M059J (cell line): ENCODE measurements at places on chromosomes 2 and 18.

DNA sequence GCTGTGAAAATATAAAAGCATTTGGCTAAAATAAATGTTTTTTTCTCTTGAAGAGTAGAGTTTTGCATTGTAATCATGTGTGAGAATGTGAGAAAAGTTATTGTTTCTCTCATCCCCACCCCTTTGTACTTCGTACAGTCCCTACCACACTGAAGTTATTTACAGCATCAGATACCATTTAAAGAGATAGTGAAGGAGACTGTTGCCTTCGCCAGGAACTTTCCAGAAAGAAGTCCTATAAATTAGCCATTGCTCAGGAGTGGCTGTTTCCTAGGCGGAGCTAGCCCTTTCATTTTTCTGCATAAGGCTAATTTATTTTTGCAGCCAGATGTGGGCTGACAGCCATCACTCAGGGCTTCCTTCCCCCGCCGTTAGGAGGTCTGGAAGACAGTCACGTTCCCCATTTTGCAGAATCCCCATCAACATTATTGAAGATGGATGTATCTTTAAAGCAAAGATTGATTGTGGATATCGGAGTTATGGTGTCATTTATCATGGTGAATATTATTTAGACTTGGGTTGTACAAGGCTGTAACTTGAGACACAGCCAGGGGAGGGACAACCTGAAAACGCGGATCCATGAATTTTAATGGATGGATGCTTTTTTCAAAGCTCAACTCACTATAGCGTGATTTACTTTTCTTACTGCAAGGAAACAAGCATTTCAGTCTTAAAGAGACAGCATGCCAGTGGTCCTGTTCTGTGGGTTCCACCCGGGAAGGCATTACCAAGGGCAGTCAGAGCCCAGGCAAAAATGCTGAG lies 17.1 kb downstream of the TSHZ1 start:
- no peak for DNase-seq

DNA sequence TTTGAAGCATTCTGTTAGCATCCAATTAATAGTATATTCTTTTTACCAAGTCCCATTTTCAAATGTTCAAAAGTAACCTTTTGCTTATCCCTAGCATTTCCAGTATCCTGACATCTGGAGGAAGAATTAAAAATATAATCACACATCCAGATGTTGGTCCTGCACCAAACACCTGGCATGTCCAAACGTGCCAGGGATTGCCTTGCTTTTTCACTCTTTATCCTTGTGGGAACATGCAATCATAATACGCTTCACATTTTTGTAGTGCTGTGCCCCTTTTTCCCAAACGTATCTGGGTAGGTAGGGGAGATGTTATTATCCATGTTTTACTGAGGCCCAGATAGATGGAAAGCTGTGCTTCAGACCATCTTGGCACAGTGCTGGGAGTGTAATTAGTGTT lies 133.0 kb downstream of the TPGS2 start:
- DNase-seq = no peak

- no peak for DNase-seq
Measured at GRCh38 chr2:130798472-130799218, 38.1 kb upstream of the ARHGEF4 start.

- DNase-seq = no peak
Measured at GRCh38 chr2:64601785-64602391, 51.8 kb downstream of the SERTAD2 start.

DNA sequence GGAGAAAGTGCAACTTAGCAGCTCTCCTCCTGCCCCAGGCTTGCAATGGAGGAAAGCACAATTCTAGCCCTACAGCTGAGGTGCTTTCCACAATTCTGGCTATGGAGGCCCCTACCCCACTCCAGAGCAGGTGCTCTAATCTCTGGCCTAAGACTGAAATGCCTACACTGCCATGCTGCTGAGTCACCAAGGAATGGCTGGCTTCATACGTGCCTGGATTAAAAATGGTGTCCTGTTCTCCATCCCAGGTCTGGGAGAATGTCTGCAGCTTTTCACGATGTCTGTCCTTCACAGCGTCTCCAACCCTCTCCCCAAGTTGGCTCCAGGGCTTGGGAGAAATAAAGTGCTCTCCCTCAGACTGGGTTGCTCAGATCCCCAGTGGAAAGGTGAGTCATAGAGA lies 48.5 kb downstream of the MBOAT2 start:
- peak; percentile 3 for DNase-seq

GRCh38 chr2:121969766-121970639 lies 214.6 kb downstream of the TSN start:
- DNase-seq = no peak

GRCh38 chr2:175371378-175371777 lies 189.9 kb upstream of the ATP5MC3 start:
- no peak for DNase-seq

GRCh38 chr2:227616631-227617030 lies 667 bp upstream of the SCYGR4 start:
- DNase-seq = no peak
